ENCODE measurements at places on chromosomes 3 and 15.

GRCh38 chr3:177197727-177198460, 612 bp upstream of the TBL1XR1 start:
- DNase-seq: no peak

GRCh38 chr3:194485881-194486539, 792 bp downstream of the ATP13A3 start:
- peak; percentile 35 for DNase-seq

DNA sequence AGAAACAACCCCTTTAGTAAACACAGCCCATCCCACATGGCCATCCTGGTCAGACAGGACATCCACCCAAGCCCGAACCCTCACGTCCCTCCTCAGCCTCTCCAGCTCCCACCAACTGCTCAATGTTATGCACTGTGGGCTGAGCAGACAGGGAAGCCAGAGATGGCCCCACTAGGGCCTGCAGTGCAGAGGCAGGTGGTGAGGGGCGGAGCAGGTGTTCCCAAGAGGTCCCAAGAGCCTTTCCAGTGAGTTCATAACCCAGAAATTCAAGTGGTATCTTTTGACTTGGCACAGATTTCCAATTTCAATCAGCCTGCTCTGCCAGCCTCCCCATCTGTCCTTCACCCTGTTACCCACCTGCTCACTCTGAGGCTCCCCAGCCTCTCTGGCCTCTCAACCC, 130.3 kb downstream of the LIPC start:
- no peak for DNase-seq

GRCh38 chr3:31946484-31947081, 34.5 kb downstream of the OSBPL10 start:
- no peak for DNase-seq

DNA sequence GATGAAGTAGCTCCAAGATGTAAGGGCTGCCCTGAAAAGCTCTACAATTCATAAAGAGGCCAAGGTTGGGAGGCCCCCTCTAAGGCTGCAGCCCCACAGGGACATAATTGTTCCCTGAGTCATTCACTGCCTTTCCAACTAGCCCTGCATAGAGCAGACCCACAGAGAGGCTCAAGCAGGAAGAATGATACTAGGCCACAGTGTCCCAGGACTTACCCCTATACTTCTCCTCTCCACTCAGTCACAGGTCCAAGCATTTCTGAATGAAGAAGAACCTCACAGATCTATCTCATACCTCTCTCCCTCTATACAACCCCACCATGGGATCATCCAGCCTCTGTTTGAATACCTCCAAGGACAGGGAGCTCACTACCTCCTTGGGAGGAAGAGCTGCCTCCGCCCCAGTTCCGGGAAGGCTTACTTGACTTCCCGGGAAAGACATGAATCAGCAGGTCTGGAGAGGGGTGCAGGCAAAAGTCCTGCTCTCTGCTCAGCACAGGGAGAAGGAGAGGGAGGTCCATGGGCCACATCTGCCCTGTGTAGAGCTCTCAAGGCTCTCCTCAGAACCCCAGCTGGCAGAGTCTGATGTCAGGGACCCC, 6.9 kb upstream of the SKIC8 start:
- no peak for DNase-seq

DNA sequence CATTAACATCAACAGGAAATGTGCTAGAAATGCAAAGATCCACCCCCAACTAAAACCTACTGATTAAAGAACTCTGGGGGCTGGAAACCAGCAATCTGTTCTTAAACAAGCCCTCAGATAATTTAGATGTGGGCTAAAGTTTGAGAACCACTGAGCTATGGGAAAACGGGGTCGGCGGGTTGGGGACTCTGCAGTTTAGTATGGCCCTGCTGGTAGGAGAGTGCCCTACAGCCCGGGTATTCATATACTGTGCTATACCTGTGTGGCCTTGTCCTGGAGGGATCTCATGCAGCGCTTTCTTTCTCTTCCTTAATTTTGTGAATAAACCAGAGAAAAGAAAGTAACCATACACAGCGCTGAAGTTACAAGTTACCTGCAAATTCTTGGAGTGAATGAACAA, 189.7 kb upstream of the GBE1 start:
- no peak for DNase-seq

- no peak for DNase-seq
These were observed 38.6 kb downstream of the UMPS start for GRCh38 chr3:124768812-124769211.

- DNase-seq: no peak
These were observed 60.4 kb downstream of the MB21D2 start for GRCh38 chr3:192857260-192857661.

- DNase-seq: no peak
These were observed 85.8 kb downstream of the MB21D2 start for GRCh38 chr3:192831801-192832347.

GRCh38 chr3:132517311-132517710, 79.8 kb upstream of the ACKR4 start:
- no peak for DNase-seq

- no peak for DNase-seq
These were observed 13.1 kb upstream of the NR1I2 start for GRCh38 chr3:119768668-119769393.

DNA sequence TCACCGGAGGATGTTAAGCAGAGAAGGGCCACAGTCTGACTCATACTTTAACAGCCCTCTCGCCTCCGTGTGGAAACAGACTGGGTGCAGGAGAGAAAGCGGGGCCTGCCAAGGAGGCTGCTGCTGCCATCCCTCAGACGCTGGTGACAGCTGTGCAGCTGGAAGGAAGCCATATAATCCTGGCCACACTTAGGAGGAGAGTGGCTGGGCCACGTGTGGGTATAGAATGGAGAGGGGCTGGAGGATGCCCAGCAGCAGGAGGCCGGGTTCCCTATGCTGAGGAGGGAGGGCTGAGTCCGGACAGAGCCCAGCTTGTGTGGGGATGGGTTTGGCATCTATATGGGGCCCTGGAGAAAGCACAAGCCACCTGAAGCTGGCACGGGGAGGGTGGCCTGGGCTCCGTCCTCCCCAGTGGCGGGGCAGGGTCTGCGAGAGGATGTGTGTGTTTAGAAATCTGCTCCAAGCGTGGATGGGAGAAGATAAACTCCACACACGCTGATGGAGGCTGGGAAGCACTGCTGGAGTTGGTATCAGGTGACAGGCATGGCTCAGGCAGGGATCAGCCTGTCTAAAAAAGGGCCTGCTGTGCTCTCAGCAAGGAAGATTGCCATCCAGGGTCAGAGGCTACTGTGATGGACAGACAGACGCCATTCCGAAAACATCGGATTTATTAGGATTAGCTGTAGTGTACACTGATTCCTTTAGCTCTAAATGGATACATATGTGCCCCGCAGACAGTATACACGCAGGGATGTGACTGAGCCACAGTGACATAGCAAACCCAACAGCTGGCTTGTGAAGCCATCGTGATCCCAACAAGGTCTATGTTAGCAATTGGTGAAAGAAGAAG, 15.9 kb downstream of the ABTB1 start:
- DNase-seq: no peak

DNA sequence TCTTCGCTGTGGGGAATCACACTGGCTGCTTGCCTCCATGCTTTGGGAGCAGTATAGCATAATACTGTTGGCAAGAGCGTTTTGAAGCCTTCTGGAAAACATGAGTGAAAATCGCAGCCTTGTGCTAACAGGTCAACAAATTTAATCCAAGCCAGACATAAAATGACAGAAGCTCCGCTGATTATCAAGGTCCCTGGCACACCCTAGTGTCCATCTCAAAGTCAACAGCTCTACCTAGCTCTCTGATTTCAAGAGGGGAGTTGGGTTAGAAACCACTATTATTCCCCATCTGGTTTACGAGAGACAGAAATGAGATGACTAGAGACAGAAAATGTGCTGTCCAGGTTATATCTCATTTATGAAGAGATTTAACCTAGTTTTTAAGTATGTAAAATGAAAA, 73.6 kb upstream of the MDFIC2 start:
- DNase-seq: no peak

GRCh38 chr3:183879243-183879642, 5.4 kb downstream of the PARL start:
- no peak for DNase-seq

GRCh38 chr3:136728918-136729317, 23.3 kb downstream of the STAG1 start:
- no peak for DNase-seq

- no peak for DNase-seq
These were observed 1.2 kb downstream of the MKRN3 start for GRCh38 chr15:23566651-23567050.

- DNase-seq: no peak
These were observed 183.9 kb downstream of the SHQ1 start for GRCh38 chr3:72664184-72664975.

GRCh38 chr3:129605203-129605921, 1.1 kb downstream of the PLXND1 start:
- peak; percentile 34 for DNase-seq

DNA sequence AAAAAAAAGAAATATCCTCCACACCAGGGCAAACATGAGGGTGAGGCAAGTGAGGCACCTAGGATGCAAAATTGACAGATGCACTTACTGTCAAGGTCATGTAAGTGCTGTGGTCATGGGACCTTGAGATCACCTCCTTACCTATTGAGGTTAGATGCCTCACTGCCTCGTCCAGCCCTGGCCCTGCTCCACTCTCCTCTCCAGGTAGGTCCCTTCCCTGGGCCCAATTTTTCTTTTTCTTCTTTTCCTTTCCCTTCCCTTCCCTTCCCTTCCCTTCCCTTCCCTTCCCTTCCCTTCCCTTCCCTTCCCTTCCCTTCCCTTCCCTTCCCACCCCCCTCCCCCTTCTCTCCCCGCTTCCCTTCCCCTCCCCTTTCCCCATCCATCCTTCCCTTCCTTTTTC, 71.1 kb upstream of the DLG1 start:
- no peak for DNase-seq

DNA sequence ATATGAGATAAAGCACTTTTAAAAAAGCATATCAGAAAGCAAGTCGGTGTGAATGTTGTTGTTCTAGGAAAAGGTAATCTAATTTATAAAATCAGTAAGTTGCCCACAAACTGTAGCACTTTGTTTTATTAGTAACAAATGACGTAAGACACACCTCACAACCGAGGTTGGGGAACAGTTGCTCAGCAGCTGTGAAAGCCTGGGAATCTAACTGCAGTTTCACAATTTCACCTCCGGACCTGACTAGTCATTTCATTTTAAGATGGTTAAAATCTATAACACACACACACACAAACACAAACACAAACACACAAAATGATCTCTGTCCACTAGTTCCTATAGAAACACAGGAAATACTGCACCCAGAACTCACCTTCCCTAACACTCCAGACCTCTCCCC, 406.7 kb upstream of the NR2F2 start:
- no peak for DNase-seq

DNA sequence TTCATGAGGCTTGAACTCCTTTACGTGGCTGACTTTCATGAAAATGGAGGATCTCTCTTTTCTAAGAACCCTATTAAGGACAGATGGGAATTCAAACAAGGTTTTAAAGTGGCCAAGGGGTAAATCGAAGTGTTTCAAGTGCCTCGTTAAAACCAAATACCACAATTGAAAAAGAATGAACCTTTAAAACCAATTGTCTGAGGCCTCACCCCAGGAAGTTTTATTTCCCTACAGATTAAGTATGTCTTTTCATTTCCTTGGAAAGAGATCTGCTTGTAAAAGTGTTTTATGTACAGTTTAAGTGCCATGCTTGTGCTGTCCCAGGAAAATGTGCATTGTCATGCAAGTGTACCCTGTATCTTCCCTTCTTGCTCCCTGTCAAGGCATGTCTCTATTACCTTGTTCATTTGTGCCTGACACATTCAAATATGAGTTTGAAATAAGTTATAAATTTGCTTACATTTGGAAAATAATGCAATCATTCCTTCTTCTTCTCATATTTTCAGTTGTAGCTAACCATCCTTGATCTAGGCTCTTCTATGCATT, 138.7 kb downstream of the ZPLD1 start:
- no peak for DNase-seq

- no peak for DNase-seq
These were observed 53.4 kb downstream of the LDHAL6B start for GRCh38 chr15:59260090-59260489.

DNA sequence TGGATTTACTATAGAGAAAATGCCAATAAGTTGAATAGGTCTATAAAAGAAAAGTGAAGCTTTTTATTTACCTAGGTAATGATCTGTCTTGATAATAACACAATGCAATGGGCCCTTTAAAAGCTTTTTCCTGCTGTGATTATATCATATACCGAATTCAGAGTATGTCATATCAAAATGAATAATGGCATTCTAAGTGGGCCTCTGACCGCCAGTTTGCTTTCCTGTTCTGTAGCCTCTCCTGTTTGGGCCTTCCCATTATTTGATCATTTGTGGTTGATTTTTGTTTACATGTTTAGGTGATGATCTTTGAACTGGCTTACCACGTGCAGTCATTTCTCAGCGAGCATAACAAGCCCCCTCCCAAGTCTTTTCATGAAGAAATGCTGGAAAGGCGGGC, 14.9 kb downstream of the EIF2AK4 start:
- DNase-seq: no peak

- DNase-seq: no peak
These were observed 264.7 kb upstream of the KCNH8 start for GRCh38 chr3:18883571-18883970.

GRCh38 chr3:3919316-3919715, 120.1 kb downstream of the LRRN1 start:
- no peak for DNase-seq

GRCh38 chr3:41102750-41103149, 96.6 kb upstream of the CTNNB1 start:
- DNase-seq: no peak

GRCh38 chr3:153350420-153350819, 188.4 kb downstream of the RAP2B start:
- no peak for DNase-seq

DNA sequence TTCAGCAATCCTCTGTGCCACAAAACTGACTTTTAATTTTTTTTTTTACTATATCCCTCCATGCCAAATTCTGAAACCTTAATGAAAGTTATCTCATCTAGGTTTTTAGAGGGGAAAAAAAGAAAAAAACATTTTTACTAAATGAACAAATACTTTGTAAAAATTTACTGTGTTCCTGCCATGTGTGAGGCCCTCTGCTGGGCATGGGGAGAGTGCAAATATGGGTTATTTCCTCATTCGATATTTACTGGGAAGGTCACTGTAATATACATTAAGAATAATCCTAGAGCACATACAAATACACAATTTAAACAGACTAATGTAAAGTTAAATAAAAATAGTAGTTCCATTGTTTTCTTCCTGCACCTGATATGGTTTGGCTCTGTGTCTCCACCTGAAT, 215.0 kb downstream of the GRM7 start:
- no peak for DNase-seq

- no peak for DNase-seq
These were observed 49.3 kb downstream of the CCNB2 start for GRCh38 chr15:59154243-59154642.
